ENCODE measurements at places on chromosomes 1 and 21.

DNA sequence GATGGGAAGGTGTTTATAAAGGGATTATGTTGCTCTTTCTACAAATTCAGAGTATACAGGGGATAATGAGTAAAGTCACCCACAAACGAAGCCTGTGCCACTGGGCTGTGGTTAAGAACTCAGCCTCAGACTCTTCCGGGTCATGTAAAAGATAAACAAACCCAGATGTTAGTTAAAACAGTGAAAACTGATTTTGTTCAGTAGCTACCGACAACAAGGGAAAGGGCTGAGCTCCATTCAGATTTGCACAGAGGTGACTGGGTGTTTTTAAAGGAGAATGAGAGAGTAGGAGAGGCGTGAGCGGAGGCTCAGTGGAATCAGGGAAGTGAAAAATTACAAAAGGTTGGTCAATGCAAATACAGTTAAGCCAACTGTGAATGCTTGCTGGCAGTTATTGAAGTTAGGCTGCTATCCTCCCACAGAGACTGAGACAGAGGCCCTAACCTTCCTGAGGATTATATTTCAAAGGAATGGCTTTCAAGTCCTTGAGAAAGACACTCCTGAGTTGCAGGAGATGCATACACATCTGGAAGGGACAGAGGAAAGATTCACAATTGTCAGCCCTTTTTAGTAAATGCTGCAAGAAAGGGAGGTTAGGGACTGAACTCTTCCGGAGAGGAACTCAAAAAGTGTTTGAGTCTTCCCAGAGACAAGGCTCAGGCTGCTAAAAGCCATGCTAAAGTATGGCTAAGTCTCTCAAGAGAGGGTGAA, 29.9 kb upstream of the SAMD13 start:
- peak; percentile 18 for DNase-seq

- no peak for DNase-seq
Observed at GRCh38 chr1:21754583-21754982, 28.4 kb downstream of the USP48 start.

DNA sequence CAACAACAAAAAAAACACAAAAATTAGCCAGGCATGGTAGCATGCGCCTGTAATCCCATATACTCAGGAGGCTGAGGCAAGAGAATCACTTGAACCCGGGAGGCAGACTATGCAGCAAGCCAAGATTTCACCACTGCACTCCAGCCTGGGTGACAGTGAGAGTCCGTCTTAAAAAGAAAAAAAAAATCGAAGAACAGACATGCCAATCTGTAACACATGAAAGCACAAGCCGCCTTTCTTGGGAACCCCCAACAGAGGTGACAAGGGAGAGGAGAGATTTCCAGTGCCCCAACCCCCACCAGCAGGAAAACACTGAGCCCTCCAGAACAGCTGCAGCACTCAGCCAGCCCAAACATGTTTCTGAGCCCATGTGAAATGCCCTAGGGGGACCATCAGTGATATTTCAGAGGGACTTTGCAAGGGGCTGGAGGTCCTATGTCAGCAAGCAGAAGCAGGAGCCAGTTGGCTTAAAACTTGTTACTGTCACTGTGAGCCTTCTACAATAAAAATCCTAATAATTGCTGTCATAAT, 14.2 kb upstream of the EFNA1 start:
- no peak for DNase-seq

GRCh38 chr1:41240781-41241353, 1.2 kb downstream of the SCMH1 start:
- no peak for DNase-seq

GRCh38 chr21:20856926-20857325, 141.3 kb upstream of the NCAM2 start:
- DNase-seq = peak; percentile 87

DNA sequence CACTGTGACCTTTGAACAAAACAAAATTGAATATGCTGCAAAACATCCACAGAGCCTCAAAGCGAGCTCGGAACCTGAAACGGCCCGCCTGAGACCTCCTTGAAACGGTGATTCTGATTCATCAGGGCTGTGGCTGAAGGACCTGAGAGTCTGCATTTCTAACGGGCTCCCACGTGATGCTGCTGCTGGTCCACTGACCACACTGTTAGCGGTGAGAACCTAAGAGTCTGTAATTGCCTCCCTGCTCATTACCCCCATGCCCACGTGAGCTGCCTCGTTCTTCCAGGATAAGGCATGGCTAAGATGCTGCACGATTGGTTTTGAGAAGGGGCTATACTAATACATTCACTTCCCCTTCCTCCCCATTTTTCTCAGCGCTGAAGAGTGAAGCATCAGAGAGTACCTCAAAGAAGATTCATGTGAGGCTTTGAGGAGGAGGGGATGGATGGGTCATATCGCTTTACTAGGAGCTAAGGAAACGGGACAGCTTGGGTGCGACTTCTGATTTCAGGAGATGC, 9.7 kb downstream of the TLR5 start:
- DNase-seq = no peak

- no peak for DNase-seq
Observed at GRCh38 chr1:22872981-22873664, 99.5 kb downstream of the LACTBL1 start.

- DNase-seq = no peak
Observed at GRCh38 chr1:73782901-73783300, 415.1 kb downstream of the LRRIQ3 start.

- DNase-seq = no peak
Observed at GRCh38 chr1:205534444-205534985, 30.0 kb downstream of the CDK18 start.

GRCh38 chr1:156359973-156360372, 9.0 kb upstream of the RHBG start:
- DNase-seq = no peak

DNA sequence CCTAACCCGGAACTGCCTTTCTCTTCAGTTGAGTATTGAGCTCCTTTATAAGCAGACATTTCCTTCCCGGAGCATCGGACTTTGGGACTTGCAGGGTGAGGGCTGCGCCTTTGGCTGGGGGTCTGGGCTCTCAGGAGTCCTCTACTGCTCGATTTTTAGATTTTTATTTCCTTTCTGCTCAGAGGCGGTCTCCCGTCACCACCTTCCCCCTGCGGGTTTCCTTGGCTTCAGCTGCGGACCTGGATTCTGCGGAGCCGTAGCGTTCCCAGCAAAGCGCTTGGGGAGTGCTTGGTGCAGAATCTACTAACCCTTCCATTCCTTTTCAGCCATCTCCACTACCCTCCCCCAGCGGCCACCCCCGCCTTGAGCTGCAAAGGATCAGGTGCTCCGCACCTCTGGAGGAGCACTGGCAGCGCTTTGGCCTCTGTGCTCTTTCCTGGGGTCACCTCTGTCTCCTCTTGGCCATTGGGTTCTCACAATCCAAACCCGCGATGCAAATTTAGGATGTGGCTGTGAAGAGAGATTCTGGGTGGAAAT, 3.7 kb downstream of the OLIG2 start:
- DNase-seq = no peak

DNA sequence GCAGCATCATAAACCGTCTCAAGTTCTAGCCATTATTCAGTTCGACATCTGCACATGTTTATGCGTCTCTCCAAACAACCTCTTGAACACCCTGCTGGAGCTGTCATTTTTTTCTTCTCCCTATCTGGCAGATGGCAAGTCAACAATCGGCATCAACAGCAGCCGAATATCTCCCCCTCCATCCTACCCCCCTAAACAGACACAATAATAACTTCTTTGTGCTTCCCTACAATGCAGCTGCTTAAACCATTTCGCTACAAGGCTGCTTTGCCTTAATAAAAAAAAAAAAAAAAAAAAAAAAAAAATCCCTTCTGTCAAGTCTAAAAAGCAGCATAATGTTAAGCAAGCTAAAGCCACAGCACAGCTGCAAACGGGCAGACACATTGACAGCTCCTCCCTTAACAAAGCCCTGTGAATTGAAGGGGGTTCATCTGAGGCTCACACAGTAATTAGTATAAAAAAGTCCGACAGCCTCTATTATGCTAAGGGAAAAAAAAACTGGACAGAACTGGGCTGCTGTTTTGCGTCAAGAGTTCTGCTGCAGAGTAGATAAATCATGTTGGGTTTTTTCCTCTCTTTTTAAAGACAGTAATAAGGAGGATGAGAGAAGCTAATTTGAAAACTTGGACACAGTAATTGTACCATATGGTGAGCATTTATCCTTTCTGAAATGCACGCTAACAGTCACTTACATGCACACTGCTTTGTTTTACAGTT, 136.4 kb downstream of the AKT3 start:
- DNase-seq = peak; percentile 93

- no peak for DNase-seq
Observed at GRCh38 chr1:40679165-40679953, 12.1 kb upstream of the NFYC start.

DNA sequence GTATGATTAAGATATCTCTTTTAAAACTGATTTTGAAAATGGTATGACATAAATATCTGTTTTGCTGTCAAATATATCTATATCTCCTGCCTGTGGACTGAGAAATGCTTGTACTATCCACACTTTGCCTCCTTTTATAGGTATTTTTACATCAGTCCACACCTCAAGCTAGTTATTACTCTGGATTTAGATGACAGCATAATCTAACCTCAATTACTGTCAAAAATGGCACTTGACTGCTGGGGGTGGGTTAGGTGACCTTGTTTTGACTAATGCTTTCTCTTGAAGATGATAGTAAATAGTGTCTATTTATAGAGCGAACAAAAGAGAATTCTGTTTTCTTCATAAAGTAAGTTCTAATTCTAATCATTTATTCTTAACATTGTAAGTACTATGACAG, 9.1 kb downstream of the ADGRL2 start:
- no peak for DNase-seq

GRCh38 chr1:36166136-36166535, 10.2 kb downstream of the MAP7D1 start:
- DNase-seq = no peak

GRCh38 chr1:112982853-112983536, 27.0 kb upstream of the SLC16A1 start:
- no peak for DNase-seq

DNA sequence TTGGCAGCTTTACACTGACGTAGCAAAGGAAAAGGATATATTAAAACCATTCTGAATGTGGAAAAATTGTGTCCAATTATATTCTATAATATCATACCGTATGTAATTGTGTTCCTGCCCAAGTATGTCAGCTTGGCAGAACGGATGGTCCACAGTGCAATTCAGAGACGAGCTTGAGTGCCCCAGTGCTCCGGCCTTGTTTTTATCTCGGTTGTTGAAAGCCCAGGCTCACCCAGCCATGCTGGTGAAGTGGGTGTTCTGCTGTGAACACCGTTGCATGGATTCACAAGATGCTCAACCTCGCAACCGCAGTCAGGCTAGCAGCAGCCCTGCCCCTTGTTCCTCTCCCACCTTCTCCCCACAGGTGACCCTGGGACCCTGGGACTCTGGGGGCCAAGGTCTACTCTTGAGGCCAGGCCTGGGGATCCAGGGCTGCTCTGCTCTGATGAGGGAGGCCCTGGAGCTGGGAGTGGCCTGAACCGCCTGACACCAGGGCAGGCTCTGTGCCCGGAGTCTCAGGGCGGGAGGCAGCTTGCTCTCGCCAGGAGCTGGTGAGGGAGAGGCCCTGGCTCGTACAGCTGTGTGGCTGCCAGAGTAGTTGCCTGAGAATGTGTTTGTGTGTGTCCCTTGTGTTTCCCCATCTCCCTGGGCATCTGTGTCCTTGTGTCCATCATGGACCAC, 11.2 kb downstream of the PTPRF start:
- no peak for DNase-seq

- no peak for DNase-seq
Observed at GRCh38 chr1:56416495-56416894, 162.9 kb downstream of the PLPP3 start.

DNA sequence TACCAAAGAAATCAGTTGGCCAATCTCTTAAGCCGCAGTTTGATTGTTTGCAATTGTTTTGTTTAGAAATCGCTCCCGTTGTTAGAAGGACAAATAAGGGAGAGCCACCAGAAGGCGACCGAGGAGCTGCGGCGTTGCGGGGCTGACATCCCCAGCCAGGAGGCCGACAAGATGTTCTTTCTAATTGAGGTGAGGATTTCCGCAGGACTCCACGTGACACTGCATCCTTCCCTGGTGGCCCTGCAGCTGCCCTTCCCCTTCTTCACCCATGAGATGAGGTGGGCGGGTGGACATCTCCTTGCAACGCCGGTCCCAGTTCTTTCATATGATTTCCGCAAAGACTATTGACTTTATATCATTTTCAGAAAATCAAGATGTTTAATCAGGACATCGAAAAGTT, 27.2 kb upstream of the MX1 start:
- no peak for DNase-seq

DNA sequence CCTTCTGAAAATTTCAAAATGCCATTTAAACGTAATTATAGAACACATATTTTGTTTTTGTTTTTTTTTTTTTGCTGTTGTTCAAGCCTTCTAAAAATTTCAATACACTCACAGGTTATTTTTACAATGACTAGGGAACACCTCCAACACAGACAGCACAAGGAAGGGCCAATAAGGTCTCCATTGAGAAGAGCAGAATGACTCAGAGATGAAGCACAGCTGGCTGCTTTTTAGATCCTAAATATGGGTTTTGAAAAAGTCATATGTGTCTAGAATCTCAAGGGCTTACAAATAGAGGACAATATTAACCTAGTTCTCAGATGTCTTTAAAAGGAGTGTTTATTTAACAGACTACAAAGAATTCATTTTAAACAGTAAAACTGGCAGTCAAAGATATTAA, 104.6 kb downstream of the NEGR1 start:
- no peak for DNase-seq

GRCh38 chr1:167116174-167116573, 22.3 kb downstream of the STYXL2 start:
- DNase-seq = no peak

DNA sequence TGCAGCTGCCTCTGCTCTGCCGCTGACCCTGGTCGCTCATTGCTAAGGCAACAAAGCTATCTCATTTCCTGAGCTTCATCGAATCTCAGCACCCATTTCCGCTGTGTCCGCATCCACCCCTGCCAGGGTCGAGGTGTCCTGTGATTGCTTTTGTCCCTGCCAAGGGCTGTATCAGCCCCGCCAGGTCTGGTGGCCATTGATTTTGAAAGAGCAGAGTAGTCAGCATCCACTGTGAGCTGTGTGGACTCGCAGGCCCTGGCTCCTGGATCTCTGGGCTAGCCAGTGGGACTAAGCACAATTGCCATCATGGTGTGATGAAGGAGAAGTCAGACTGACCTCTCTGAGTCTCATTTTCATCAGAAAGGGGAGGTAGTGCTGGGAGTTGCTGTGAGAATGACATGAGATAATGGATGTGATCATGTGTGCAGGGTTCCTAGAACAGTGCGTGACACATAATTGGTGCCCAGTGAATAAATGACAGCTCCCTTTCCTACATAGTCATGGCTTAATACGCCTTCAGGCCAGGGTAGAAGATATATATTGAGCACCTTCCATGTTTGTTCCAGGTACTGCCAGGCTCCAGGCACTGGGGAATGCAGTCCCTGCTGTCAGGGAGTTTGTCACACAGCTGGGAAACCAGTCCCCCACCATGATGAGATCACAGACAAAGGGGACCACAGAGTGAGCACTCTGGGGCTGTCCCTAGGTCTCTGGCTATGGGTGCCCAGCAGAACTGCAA, 32.1 kb downstream of the NAV1 start:
- no peak for DNase-seq

DNA sequence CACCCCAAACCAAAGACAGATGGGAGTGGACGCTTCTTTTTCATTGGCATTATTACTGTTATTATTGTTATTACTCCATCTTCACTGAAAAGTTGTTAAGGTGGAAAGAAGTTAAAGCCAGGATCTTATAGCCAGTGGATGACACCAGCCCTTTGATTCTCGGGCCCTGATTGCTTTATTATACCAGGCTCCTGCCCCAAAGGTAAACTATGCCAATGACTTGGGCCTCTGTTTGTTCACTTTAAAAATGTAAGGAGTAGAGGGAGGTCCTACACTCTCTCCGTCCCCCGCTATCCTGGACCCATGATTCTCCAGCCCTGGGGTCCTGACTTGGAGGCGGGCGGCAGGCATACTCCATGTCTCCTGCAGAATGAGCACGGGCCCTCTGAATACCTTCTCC, 106.8 kb downstream of the TOMM20 start:
- DNase-seq = no peak

Measured in NCI-H774 (cell line).